HS-27A (cell line): ENCODE measurements at places on chromosomes 11 and 22.

DNA sequence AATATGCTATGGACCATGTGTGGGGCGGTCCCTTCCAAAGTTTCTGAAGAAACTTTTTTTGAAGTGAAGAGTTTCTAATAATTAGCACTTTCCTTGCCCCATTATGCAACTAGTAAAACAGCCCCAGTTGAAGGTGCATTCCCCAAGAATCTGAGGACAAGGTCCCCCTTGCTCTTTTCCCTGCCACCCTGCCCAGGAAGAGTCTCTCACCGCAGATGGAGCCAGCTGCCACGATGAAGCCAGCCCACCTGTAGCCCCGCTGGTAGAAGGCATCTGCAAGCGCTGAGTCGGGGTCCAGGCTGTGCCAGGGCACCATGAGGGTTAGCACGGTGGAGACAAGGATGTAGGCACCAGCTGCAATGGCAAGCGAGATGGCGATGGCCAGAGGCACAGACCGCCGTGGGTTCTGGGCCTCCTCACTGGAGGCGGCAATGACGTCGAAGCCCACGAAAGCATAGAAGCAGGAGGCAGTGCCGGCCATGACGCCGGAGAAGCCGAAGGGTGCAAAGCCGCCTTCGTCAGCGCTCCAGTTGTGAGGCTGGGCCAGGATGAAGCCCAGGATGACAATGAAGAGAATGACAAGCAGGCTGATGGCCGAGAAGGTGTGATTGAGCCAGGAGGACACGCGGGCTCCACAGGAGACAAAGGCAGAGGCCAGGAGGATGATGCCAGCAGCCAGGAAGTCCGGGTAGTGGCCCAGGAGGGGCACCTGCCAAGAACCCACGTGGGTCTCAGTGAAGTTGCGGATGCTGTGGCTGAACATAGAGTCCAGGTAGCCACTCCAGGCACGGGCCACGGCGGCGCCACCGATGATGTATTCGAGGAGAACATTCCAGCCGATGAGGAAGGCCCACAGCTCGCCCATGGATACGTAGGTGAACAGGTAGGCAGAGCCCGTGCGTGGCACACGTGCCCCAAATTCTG, 1.5 kb downstream of the SLC7A4 start:
- no peak for DNase-seq

DNA sequence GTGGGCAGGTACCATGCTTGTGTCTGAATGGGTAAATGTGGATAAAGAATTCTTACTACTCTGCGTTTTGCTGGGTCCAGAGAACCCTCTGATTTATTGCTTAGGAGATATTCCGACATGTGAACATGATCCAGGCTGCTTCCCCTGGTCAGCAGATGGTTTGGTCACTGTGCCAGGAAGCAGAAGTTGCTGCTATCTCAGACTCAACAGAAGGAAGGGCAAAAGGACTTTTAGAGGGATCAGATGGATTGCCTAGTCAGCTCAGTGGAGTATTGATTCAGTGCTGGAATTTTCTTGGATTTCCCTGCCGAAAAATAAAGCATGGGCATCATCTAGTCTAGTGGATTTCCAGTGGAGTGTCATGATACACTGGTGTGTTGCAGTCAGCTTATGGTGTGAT, 440.1 kb downstream of the NTM start:
- DNase-seq, result no peak

- no peak for DNase-seq
These were observed 3.4 kb downstream of the SLC17A6 start for GRCh38 chr11:22341588-22341931.

DNA sequence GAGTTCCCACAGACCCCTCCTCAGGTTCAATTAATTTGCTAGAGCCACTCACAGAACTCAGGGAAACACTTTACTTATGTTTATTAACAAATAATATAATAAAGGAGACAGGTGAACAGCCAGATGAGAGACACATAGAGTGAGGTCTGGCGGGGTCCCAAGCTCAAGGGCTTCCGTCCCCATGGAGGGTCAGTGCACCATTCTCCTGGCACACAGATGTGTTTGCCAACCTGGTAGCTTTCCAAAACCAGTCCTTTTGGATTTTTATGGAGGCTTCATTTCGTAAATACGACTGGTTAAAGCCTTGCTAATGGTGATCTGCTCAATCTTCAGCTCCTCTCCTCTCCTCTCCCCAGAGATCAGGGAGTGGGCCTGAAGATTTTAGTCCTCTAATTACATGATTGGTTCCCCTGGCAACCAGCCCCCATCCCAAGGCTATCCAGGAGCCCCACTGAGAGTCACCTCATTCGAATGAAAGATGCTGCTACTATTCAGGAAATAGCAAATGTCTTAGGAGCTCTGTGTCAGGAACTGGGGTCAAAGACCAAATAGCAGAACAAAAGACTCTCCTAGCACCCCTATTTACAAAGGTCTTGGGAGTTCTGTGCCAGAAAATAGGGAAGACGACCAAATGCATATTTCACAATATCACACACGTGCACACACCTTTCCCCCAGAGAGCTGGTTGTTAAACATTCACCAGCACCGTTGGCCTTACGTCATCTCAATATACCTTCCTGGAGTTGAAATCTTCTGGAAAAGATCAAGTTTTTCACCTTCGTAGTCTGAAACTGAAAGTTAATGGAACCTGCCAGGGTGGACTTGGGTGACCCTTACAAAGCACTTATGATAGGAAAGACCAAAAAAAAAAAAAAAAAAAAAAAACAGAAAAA, 23.8 kb upstream of the CAPRIN1 start:
- no peak for DNase-seq

DNA sequence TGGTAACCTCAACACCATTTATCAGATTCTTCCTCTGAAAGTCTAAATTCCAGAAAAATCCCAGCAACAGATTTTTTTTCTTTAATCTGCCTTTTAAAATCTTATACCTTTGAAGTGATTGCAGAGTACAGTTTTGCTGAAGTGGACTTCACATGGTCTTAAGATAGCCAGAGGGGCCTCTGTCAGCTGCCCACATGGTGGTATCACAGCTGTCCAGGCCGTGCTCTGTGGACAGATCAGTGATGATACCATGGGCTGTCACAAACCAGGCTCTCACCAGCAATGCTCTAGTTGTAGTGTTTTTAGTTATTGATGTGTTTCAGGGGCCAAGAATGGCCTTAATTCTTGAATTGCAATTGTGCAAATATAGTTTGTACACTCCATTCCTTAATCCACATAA, 44.0 kb downstream of the PARVA start:
- DNase-seq, result no peak

GRCh38 chr11:17012179-17012578, 2.0 kb downstream of the PLEKHA7 start:
- no peak for DNase-seq

DNA sequence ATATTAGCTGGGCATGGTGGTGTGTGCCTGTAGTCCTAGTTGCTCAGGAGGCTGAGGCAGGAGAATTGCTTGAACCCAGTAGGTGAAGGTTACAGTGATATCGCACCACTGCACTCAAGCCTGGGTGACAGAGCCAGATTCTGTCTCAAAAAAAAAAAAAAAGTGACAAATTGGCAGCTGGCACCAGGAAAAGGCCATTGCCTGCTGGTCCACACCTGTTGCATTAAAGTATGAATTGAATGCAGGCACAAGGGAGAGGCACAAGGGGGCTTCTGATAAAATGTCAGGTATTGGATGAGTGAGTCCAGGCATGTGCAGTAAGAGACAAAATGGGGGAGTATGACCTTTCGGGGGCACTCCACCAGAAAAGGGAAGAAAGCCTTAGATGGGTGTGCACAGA, 28.2 kb downstream of the ZNF70 start:
- no peak for DNase-seq

DNA sequence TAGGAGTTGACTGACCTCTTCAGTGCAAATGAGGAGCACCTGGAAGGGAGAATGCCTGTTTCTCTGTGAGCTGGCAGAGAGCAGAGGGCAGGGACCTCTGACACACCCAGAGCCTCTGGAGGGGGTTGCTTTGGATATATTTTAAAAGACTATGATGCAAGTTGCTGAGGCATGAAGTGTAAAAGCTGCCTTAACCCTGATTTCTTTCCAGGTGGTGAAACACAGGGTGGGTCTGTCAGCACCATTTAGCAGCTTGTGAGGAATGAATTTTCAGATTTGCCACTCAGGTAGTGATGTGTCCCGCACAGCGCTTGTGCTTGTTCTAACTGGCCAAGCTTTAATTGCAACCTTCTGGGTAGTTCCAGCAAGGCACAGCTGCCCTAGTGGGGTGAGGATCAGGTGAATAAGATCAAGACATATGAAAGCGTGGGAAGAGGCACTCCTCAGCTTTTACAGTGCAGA, 90.2 kb downstream of the SWAP70 start:
- no peak for DNase-seq

DNA sequence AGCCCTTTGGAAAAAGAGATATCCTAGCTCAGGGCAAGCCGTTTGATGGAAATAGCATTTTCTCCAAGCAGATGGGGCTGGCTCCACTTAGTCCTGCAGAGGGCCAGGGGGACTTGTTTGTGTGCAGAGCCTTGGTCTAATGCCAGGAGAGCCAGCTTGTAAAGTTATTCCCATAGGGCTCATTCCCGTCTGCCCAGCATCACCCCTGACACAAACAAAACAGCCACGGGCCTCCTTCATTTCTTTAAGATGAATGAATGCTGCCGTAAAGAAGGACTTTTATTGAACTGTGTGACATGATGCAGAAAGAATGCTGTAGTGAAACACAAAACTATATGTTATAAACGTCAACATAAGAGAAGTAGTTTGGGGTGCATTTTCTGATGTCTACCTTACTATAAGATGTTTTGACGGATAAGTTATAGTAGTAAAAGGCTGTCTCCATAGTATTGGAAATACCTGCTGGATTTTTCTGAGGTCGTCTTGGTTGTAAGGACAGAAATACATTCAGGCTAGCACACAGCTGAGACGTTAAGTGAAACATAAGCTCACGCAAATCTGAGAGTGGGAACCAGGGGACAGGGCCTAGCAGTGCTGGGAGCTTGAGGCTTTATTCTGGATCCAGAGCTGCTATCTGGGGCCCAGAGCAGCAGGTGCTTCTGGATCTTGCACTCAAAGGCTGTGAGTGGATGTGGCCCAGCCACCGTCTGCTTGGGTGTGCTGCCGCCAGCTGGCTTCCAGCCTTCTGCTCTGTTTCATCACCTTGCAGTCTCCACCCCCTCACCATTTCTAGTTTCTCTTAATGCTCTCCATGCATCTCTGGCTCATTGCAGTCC, 53.3 kb downstream of the NCAM1 start:
- no peak for DNase-seq

DNA sequence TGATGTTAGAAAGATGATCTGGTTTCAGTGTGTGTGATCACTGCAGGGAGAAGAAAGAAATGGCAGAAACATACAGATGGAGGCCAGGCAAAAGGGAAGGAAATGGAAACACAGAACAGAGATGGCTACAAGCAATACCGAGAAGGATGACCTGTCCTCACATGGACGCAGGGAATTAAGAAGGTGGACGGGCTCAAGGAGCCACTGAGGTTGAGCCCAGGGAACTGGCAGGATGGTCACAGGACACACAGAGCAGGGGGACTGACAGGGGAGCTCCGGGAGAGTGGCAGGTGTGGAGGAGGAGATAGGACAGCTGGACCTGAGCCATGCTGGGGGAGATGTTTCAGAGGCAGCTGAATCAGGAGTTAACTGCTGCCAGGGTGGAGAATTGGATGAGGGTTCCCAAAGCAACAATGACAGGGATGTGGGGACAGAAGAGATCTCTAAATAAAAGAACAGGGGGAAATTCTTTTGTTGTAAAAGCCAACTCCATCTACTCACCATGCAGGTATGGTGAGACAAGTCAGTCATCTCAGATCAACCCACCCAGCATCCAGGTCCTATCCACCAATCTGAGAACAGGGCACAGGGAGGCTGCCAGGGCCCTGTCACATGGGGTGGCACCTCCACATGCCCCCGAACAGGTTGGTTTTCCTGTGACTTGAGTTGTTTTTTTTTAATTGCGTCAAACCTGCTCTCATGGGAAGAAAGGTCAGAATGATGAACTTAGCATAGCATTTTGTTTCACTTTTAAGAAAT, 26.3 kb downstream of the KLHL22 start:
- DNase-seq, result no peak

- DNase-seq, result no peak
These were observed 15.8 kb upstream of the CARS1 start for GRCh38 chr11:3073029-3073435.

GRCh38 chr11:3626250-3626960, 15.4 kb downstream of the ART5 start:
- no peak for DNase-seq

DNA sequence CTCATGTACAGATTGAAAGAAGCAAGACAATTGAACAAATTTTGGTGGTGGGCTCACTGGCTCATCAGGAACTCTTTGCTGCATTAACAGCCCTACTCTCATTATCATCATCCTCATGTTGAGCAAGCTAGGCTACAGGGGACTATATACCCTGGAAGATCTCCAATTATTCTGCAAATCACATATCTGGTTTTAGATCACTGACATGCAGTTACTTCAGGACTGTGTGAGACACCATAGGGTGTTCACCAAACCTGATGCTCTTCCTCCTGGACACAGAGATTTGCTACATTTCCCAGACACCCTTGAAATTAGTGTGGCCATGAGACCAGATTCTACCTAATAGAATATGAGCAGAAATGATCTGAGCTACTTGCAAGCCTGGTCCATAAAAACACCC, 23.0 kb upstream of the ME3 start:
- no peak for DNase-seq

- DNase-seq, result no peak
These were observed 29.1 kb upstream of the RELT start for GRCh38 chr11:73347067-73347466.

DNA sequence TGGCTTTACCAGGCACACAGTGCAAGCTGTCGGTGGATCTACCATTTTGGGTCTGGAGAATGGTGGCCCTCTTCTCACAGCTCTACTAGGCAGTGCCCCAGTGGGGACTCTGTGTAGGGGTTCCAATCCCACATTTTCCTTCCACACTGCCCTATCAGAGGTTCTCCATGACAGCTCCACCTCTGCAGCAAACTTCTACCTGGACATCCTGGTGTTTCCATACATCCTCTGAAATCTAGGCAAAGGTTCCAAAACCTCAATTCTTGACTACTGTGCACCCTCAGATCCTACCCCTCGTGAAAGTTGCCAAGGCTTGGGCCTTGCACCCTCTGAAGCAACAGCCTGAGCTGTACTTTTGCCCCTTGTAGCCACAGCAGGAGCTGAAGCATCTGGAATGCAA, 108.1 kb downstream of the SOX6 start:
- no peak for DNase-seq

DNA sequence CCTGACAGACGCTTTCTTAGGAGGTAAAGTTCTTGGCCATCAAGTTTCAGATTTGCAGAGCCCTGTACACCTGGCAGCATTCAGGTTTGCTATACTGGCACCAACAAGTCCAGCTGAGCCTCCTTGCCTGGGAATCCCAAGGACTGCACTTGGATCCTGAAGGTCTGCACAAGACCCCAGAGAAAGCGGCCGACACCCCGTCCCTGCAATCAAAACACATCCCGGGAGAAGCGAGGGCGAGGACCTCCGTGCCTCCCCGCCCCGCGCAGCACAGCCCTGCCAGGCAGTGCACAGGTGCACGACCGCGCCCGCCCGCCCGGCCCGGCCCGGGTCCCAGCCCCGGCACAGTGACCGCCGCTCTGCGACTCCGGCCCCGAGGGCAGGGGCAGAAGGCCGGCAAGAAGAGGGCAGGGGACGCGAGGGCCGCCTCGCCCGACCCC, 559 bp downstream of the MRTFA start:
- no peak for DNase-seq

GRCh38 chr22:50118557-50119168, 28.9 kb downstream of the MOV10L1 start:
- DNase-seq, result no peak

- no peak for DNase-seq
These were observed 156.0 kb downstream of the PKNOX2 start for GRCh38 chr11:125320347-125321076.
